ENCODE measurements at places on chromosomes 2 and 18.

DNA sequence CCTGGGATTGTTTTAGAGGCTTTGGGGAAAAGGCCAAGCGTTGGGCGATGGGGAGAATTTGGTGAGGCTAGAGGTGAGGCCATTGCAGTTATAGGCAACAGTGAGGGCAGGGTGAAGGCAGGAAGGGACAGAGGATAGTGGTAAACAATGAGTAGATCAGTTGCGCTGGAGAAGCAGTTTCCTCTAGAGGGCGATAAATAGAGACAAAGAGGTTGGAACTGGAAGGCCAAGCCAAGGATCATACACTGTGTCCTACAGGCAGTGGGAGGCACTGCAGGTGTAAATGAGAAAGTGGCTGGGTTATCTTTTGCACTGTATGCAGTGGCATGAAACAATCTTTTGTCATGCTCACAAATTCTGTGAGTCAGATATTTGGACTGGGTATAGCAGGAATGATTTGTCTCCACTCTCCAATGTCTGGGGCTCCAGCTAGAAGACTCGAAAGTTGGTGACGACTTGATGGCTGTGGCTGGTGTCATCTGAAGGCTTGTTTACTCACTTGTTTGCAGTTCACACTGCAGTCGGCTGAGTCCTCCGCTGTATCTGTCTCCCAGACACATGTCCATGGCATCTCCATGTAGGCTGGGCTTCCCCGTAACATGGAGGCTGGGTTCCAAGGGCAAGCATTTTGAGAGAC is 82.1 kb downstream of the TNP1 start:
- no peak for DNase-seq

- no peak for DNase-seq
Observed at GRCh38 chr18:848062-848861, 36.2 kb upstream of the YES1 start.

GRCh38 chr2:69225933-69226332 is 161.1 kb downstream of the GFPT1 start:
- DNase-seq, result no peak

GRCh38 chr2:61456070-61456745 is 14.7 kb downstream of the USP34 start:
- DNase-seq, result no peak

DNA sequence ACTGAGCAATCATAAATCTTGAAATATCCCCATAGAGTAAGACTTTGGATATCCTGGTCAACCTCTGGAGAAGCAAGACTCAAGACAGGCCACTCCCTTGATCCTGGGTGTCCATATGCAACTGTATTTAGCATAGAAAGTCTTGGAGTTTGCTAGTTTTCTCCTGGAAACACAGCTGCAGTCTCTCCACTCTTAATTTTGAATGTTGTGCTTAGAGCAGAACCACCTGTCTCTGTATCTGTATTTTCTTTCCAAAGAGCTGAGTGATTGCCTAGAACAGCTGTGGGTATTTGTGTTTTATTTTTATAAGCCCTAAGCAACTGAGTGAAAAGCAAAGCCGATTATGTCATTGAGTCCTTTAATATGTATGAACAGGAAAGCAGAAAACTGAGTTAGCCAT is 64.1 kb upstream of the ADAM23 start:
- no peak for DNase-seq

- no peak for DNase-seq
Observed at GRCh38 chr2:146579147-146579930, 1265.5 kb upstream of the ACVR2A start.

GRCh38 chr2:234770031-234770506 is 181.7 kb upstream of the SH3BP4 start:
- DNase-seq, result no peak
